ENCODE measurements at places on chromosomes 5 and 9. TPM values are rescaled to one million over a fixed set of nuclear protein-coding genes. Genes with fewer than 3 reads are reported as not detected.

DNA sequence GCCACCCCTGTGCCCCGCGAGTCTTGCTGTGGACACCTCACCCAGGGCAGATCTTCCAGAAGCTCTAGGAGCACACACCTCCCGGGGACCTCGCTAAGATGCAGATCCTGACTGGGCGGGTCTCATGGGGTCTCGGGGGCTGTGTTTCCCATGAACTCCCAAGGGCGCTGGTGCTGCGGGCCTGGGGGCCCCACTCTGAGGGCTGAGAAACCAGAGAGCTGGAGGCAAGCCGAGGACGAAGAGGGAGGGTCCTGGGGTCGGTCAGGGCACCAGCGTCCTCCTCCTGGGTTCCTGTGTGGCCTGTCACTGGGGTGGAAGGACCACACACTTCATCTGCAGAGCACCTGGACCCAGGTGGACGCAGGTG lies 30.2 kb downstream of the SLC6A3 start:
- no peaks in the 10 kb centered on the region for H3K36me3 ChIP-seq
- H3K4me1 ChIP-seq, result no peaks in the 10 kb centered on the region

Gene BARHL1
- total RNA-seq, result not detected

DNA sequence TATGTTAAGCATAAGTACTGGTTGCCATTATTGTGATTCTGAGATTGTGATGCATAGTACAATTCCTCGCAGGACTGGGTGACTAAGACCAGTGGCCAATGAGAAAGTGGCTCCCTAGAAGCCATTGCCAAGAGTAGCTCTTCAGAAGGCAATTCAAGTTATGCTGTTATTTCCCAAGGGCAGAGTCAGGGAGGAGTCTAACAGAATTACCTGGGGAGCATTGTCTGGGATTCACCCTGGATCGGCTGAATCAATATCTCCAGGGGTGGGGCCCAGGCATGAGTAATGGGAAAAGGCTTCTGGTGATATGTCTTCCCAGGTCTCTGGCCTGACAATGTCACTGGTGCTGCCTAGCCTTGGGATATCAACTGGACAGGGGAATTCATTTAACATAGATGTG lies 10.9 kb upstream of the ARHGEF28 start:
- DNase-seq, result no peak

DNA sequence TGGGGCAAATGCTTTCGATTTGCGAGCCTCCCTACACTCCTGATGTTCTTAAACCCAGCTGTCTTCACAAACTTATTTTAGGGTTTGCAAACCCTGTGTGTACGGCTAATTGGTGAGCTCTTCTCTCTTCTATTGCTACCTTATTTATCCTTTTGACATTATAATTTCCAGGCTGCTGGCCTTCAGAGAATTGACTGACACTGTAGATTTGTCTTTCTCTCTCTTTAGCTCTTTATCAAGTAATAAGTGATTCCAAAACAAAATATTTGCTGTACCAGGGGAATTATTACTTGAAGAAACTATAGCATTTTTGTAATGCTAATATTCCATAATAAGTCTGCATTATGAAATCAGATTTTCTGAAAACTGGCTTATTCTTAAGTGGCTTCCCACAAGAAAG lies 92.5 kb downstream of the NPR3 start:
- DNase-seq, result no peak
- H3K4me1 ChIP-seq, result peaks cover 2% of the 10 kb centered on the region
- H3K4me3 ChIP-seq, result no peak overlapping the region
- H3K27ac ChIP-seq, result no peak overlapping the region
- no peaks in the 10 kb centered on the region for H3K27me3 ChIP-seq

DNA sequence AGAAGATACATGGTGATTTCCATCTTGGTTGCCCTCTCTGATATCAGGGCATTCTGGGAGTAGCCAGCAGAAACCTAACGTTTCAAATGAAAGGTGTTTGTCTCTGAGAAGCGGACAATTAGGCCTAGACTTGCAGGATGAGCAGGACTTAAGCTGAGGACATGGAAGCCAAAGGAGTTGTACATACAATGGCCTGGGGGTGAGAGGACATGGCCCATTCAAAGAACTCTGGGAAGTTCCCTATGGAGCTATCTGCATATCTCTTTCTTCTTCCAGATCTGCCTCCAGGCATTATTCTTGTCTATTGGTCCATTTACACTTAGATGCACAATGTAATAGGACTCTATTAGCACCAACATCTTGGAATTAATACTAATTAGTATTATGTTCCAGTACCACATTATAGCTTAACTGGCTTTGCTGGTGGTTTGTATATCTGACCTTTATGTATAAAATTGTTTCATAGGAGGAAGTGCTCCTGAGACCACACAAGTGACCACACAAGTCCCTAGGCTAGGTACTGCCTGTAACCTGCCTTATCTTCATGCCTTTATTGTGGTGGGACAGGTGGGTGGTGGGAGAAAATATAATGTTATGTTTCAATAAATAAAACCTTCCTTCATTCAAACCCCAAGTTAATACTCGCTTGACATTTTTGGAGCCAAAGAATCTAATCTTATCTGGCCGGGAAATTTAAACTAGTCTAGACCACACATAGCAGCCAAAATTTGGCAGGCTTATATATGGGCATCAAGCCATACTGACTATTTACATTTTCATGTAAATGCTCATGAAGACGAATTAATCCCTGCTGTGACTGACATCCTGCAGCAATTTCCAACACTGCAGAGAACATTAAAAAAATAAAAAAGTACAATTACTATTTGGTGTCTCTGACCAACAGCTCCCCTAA lies 52.1 kb upstream of the EQTN start:
- H3K4me1 ChIP-seq, result no peaks in the 10 kb centered on the region
- no peaks in the 10 kb centered on the region for H3K36me3 ChIP-seq
- no peak overlapping the region for H3K4me3 ChIP-seq
- no peaks in the 10 kb centered on the region for H3K27me3 ChIP-seq
- no peak overlapping the region for H3K27ac ChIP-seq

GRCh38 chr9:137372693-137373610 lies 50.0 kb downstream of the EXD3 start:
- H3K36me3 ChIP-seq, result no peaks in the 10 kb centered on the region
- H3K27ac ChIP-seq, result no peak overlapping the region
- no peaks in the 10 kb centered on the region for H3K4me1 ChIP-seq
- DNase-seq, result no peak
- no peaks in the 10 kb centered on the region for H3K27me3 ChIP-seq

- H3K27me3 ChIP-seq, result no peaks in the 10 kb centered on the region
- no peak overlapping the region for H3K27ac ChIP-seq
- H3K4me1 ChIP-seq, result peaks cover 6% of the 10 kb centered on the region
- DNase-seq, result peak; percentile 68
- no peaks in the 10 kb centered on the region for H3K36me3 ChIP-seq
These were observed 8.6 kb downstream of the TEK start for GRCh38 chr9:27117489-27118135.

DNA sequence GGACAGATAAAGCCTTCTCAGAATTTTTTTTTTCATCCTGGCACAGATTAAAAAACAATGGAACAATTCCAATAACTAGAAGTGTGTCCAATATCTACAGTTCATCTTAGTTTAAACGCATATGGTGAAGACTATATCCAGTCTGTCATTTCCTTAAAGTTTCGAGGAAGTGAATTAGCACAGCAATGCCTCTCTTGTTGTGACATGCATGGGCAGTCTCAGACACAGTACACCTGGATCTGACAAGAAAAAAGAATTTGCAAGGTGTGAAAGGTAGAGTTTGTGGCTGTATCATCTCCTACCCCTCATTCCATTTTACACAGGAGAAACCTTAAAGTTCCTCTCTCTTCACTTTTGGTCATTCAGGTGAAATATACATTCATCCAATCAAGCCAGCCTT lies 100.6 kb upstream of the ADAMTS19 start:
- no peak overlapping the region for H3K27ac ChIP-seq
- H3K4me3 ChIP-seq, result no peak overlapping the region

Gene RIMOC1
- total RNA-seq, result 16.2 TPM

GRCh38 chr5:139638090-139638735 lies 9.9 kb upstream of the CXXC5 start:
- DNase-seq, result peak; percentile 76
- no peaks in the 10 kb centered on the region for H3K36me3 ChIP-seq
- peak overlapping the region; percentile 86 for H3K27ac ChIP-seq
- H3K4me1 ChIP-seq, result peaks cover 22% of the 10 kb centered on the region

GRCh38 chr5:108356286-108356685 lies 25.6 kb downstream of the FBXL17 start:
- no peaks in the 10 kb centered on the region for H3K4me1 ChIP-seq
- no peak overlapping the region for H3K4me3 ChIP-seq
- no peaks in the 10 kb centered on the region for H3K27me3 ChIP-seq
- DNase-seq, result no peak
- H3K27ac ChIP-seq, result no peak overlapping the region

GRCh38 chr9:111683392-111683791 lies 22.0 kb downstream of the GNG10 start:
- H3K4me3 ChIP-seq, result no peak overlapping the region
- H3K36me3 ChIP-seq, result no peaks in the 10 kb centered on the region
- no peaks in the 10 kb centered on the region for H3K4me1 ChIP-seq
- no peak for DNase-seq

DNA sequence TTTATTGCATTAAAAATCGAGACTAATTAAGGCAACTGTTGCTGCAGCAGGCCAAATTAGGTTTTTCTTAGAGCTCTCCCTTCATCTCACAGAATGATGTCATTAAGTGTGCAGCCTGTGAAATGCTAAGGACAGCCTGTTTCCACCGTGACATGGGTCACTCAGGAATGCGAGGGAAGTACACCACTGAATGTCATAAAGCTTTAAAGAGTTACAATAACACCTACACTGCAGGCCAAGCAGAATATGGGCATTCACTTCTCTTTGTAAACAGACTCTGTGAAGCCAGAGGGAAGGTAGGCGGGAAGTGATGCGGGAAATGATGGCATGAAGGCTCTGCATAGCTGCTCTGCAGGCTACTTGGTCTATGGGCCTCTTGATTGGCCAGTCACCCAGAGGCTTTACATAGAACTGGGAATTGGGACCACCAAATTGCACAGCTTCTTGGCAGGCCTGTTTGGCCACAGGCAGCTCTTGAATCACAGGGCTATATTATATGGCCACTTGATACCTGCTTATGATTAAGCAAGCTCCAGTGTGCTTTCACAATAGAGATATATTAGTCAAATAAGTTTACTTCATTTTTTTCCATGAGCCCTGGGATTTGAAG lies 28.4 kb upstream of the AOPEP start:
- no peaks in the 10 kb centered on the region for H3K36me3 ChIP-seq
- H3K4me3 ChIP-seq, result no peak overlapping the region
- DNase-seq, result peak; percentile 70
- no peaks in the 10 kb centered on the region for H3K4me1 ChIP-seq

GRCh38 chr5:145118127-145118526 lies 717.0 kb downstream of the PRELID2 start:
- H3K27me3 ChIP-seq, result no peaks in the 10 kb centered on the region
- H3K27ac ChIP-seq, result no peak overlapping the region
- H3K4me1 ChIP-seq, result no peaks in the 10 kb centered on the region
- H3K4me3 ChIP-seq, result no peak overlapping the region
- H3K36me3 ChIP-seq, result no peaks in the 10 kb centered on the region
- no peak for DNase-seq

- no peaks in the 10 kb centered on the region for H3K27me3 ChIP-seq
- DNase-seq, result no peak
These were observed 512.2 kb downstream of the ZNF608 start for GRCh38 chr5:124234022-124234769.

GRCh38 chr5:104016646-104017045 lies 454.1 kb upstream of the NUDT12 start:
- peak; percentile 61 for DNase-seq
- H3K36me3 ChIP-seq, result no peaks in the 10 kb centered on the region
- no peak overlapping the region for H3K27ac ChIP-seq
- H3K4me1 ChIP-seq, result no peaks in the 10 kb centered on the region
- no peak overlapping the region for H3K4me3 ChIP-seq
- no peaks in the 10 kb centered on the region for H3K27me3 ChIP-seq

DNA sequence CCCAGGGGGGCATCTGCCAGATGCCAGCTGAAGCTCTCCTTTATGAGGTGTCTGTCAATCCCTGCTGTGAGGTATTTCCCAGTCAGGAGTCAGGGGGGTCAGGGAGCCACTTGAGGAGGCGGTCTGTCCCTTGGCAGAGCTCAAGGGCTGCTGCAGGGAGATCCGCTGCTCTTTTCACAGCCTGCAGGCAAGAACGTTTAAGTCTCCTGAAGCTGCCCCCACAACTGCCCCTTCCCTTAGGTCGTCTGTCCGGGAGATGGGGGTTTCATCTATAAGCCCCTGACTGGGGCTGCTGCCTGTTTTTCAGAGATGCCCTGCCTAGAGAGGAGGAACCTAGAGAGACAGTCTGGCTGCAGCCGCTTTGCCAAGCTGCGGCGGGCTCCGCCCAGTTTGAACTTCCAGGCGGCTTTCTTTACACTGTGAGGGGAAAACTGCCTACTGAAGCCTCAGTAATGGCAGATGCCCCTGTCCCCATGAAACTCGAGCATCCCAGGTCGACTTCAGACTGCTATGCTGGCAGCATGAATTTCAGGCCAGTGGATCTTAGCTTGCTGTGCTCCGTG lies 148.3 kb downstream of the RPS23 start:
- no peak overlapping the region for H3K4me3 ChIP-seq
- H3K27me3 ChIP-seq, result no peaks in the 10 kb centered on the region
- H3K4me1 ChIP-seq, result no peaks in the 10 kb centered on the region
- no peak overlapping the region for H3K27ac ChIP-seq
- DNase-seq, result no peak

Gene CD74
- 3.9 TPM for total RNA-seq

DNA sequence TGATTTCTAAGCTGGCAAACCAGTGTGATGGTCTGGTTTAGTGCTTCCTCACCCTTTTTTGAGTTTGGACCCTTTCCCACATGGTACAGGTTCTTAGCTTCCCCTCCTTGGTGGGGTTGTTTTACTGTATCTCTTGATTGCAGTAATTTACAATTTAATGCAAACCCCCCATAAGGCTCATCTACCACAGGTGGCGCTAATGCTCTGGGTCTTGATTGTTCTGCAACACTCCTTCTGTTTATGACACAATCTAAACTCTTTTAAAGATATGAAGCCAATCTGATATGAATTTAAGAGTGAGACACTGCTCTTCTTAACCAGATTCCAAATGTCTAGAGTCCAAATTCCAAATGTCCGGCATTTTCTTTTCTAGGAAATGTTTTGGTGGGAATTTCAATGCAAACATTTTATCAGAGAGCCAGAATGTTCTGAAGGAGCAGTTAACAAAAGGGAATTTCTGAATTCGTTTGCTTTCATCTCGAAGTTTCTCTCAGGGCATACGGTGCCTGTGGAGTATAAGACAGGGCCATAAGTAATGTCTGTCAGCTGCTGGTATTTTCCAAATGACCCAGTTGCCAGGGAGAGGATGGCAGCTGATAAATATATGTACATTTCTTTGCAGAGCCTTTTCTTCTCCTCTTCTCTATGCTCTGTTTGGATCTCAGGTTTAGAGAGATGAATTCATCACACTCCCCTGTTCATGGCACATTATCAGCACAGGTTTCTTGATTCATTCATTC lies 246.8 kb downstream of the ARHGAP26 start:
- H3K4me3 ChIP-seq, result no peak overlapping the region
- H3K27ac ChIP-seq, result no peak overlapping the region
- H3K4me1 ChIP-seq, result no peaks in the 10 kb centered on the region
- peak; percentile 81 for DNase-seq
- H3K36me3 ChIP-seq, result no peaks in the 10 kb centered on the region

Gene PRELID1
- 64.2 TPM for total RNA-seq

Measured in fibroblast of lung (primary cell).